ENCODE measurements at places on chromosomes 4 and X.

DNA sequence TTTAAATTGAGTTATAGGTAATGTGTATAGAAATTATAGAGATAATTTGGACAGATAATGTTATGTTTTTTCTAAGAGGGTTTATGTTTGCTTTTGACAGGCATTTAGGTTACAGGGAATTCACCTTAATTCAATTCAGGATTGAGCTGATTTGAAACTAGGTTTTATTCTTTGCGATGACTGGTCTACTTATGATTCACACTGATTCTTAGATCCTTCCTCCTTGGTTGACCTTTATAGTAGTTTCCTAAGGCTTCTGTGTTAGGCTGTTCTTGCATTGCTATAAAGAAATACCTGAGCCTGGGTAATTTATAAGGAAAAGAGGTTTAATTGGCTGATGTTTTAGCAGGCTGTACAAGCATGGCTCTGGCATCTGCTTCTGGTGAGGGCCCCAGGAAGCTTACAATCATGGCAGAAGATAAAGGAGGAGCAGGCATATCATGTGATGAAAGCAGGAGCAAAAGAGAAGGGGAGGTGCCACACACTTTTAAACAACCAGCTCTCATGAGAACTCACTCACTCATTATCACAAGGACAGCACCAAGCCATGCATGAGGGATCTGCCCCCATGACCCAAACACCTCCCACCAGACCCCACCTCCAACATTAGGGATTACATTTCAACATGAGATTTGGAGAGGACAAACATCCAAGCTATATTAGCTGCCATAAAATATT is 155.0 kb upstream of the SFRP2 start:
- no peak for DNase-seq

- DNase-seq = no peak
Observed at GRCh38 chr4:74037076-74037955, 1.2 kb downstream of the CXCL3 start.

GRCh38 chrX:17042037-17042436 is 95.6 kb downstream of the REPS2 start:
- no peak for DNase-seq

DNA sequence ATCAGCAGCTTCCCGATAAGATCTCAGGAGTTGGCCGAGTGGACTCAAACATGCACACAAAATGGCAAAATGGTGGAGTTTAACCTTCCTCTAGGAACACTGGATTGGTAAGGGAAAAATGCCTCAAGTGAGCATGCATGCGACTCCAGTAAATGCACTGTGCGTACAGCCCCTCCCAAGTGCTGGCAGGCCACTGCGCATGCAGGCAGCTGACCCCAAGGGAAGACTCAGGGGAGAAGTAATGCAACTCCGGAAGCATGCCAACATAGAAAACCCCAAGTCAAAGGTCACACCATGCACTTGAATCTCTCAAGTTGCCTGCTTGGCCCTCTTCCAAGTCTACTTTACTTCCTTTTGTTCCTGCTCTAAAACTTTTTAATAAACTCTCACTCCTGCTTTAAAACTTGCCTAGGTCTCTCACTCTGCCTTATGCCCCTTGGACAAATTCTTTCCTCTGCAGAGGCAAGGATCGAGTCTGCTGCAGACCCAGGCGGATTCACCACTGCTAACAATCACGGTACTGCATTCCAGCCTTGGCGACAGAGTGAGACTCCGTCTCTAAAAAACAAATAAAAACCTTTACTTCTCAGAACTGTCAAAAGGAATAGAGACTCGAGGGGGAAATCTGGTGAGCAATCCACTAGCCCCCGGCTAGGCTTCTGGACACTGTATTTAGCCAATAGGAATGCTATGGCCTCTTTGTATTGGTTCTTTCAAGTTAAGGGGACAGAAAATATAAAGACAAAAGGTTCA is 33.5 kb downstream of the NYX start:
- no peak for DNase-seq

DNA sequence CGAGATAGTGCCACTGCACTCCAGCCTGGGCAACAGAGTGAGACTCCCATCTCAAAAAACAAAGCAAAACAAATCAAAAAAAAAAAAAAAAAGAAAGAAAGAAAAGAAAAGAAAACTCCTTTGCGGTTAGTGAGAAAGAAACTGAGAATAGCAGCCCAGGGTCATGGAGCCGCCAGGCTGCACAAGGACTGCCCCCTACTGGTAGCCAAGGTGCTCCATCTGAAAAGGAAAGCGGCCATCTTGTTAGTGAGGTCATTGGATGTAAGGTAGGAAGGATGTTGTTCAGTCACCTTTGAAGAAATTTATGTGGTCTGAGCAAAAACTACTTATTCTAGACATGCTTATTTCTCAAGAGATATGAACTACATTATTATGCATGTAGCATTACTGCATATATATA is 660.6 kb upstream of the TENM3 start:
- no peak for DNase-seq

DNA sequence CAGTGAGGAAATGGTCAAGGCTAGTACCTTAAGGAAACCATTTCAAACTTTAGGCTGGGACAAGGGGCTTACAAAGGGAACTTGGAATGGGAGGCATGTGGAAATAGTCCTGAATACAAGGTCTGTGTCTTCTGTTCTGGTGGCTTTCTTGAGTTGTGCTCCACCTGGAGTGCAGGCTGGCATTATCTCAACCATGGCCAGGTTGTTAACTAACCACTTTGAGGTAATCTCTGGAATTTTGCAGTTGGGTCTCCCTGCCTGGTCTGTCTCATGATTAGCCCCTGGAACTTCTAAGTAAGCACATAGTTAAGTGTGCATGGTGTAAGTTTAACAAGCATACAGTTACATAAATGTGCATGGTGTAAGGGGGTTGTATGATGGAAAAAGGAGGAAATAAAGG is 77.5 kb downstream of the PCDH18 start:
- DNase-seq = no peak

DNA sequence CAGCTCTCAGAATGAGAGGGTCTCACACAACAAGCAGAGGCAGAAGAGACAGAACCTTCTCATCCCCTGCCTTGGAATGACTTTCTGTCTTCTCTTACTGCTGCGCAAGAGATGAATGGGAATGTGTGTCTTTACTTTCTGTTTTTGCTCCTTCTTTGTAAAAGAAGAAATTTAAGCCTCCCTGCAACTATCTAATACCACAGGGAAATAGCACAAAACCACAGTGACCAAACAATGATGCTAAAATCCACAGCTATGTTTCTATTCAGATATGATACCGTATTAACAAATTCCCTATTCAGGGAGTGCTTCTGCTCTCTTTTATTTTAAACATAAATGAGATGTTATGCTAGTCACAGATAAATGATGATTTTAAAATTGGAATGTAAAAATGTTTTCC is 173.8 kb upstream of the RAI2 start:
- no peak for DNase-seq

DNA sequence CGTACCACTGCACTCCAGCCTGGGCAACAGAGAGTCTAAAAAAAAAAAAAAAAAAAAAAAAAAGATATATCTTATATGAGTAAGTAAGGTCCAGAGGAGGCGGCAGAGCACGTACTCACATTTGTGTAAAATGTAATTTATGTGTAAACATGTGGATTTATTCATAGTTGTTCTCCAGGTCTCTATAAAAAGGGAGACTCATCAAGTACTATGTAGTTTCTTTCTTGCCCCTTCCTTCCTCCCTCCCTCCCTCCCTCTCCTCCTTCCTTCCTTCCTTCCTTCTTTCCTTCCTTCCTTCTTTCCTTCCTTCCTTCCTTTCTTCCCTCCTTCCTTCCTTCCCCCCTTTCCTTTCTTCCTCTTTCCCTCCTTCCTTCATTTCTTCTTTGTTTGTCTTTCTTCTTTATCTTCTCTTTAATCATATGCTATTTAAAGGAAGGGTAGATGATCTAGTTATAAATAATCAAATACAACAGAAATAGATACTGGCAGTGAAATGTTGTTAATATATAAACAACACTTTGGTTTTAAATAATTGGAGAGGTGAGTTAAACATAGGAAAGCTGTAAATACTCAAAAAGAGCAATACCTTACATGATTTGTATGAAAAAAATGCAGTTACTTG is 344.8 kb downstream of the ANK2 start:
- no peak for DNase-seq

DNA sequence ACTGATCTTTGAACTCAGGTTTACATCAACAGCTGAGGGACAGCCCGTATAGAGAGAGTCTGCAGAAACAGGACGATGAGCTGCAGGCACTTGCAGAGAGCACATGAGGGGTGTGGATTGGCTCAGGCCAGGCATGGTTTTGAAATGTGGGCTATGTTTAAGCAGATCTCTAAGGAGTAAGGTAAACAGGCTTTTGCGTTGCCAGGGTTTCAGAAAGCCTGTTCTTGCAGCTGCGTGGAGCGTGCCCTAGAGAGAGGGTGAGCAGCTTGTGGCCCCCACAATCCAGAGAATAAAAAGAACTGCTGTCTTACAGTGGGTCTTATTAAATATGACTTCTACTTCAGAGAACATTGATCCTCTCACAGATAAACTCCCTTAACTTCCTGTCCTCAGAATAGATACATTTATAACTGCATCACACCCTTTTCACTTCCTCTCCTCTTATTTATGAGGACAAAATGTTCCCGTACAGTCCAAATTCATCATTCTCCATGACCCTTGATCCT is 64.1 kb downstream of the TMA16 start:
- DNase-seq = no peak

DNA sequence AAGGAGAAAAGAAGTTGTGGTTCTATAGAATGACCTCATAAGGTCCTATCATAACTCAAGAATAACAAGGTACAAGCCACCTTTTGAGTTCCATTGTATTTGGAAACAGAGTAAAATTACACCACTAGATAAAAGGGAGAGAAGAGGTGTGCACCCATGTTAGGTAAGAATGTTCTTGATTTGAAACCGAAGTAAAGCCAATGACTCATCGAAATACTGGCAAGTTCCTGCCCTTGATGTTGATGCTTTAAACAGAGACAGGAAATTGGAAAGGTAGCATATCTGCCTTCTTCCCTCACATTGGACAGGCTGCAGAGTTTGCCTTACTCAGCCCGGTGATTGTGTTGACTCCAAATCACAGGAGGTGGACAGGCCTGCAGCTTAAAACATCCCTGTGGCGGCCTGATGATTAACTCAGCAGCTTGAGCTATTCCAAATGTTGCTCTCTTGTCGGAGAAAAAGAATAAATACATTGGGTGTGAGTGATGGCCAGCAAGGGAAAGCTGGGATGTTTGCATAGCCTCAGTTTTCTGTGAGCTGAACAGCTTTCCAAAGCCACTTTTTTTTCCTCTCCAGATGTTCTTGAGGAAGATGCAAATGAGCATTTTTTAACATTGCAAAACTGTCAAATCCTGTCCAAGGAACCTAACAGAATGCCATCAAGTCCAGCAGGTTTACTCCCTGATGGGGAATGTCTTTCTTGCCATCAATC is 321.1 kb downstream of the NKX6-1 start:
- no peak for DNase-seq

DNA sequence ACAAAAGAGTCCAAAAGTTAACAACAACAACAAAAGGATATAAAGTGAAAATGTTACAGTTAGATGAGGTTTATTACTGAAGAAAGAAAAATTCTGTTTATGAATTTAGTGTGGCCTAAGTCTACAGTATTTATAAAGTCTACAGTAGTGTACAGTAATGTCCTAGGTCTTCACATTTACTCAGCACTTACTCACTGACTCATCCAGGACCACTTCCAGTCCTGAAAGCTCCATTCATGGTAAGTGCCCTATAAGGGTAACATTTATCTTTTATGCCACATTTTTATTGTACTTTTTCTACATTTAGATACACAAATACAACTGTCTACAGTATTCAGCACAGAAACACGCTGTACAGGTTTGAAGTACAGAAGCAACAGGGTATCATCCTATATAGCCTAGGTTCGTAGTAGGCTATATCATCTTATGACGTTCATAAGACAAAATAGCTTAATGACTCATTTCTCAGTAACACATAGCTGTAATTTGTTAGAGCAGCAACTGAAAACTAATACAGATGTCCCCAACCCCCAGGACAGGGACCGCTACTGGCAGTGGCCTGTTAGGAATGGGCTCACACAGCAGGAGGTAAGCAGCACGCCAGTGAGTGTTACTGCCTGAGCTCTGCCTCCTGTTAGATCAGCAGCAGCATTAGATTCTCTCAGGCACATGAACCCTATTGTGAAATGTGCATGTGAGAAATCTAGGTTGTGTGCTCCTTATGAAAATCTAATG is 61.3 kb downstream of the CENPC start:
- no peak for DNase-seq

DNA sequence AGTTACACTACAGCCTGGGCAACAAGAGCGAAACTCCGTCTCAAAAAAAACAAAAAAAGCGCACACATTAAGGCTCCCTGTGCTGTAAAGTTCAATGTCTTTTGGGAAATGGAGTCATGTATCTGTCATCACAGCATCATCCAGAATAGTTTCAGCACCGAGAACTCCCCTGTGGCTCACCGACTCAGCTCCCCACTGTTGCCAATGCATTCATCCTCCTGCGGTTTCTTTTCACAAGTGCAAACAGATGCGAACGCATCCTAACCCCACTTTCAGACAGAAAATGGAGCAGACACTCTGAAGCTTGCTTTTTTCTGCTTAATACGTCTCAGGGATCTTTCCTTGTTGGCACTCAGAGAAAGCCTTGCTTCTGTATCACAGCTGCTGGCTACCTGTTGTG is 13.8 kb upstream of the SH3TC1 start:
- no peak for DNase-seq

- DNase-seq = peak; percentile 49
Observed at GRCh38 chr4:86594559-86595425, 677 bp downstream of the PTPN13 start.

DNA sequence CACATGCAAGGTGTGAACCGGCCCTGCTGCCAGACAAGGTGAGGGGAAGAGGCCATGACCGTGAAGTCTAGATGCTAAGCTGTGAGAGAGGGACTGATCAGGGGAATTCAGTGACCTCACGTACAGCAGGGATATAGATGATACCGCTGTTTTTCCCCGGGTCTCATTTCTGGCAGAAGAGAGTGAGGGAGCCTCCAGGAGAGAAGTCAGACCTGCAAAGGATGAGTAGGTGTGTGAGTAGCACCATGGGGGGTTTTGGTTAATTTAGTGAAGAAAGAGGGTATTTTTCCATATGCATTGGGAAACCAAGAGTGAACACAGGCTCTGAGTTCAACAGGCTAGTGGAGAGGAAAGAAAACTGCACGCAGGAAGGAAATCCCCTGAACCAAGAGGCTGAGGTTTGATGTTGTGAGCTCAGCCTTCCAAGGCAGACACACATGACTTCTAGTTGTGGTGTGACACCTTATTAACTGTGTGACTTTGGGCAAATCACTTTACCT is 127.6 kb upstream of the GATB start:
- DNase-seq = no peak

GRCh38 chrX:13647709-13648212 is 5.2 kb upstream of the TCEANC start:
- DNase-seq = peak; percentile 20

GRCh38 chr4:172794307-172794703 is 374.3 kb upstream of the GALNT7 start:
- DNase-seq = no peak

GRCh38 chr4:123995936-123996335 is 599.3 kb downstream of the SPRY1 start:
- peak; percentile 46 for DNase-seq

DNA sequence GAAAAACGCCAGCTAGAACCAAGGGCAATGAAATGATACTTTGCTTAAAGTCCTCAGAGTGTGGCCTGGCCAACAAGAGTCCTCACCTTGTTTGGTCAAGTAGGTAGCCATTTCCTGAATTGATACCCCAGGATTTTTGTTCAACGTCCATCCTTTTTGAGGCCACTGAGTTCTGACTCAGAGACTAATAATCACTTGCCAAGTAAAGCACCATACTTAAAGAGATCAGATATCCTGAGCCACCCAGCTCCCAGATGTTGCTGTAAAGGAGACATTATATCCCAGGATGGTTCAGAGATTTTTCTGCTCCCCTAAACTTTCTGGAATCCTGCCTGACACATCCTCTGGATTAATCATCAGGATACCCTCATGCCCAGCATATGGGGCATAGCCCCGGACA is 190.9 kb downstream of the RAP1GDS1 start:
- DNase-seq = no peak

All from urothelium cell line (cell line).